CD4-positive, CD25-positive, alpha-beta regulatory T cell (primary cell): ENCODE measurements at places on chromosomes 11 and 22. TPM values are rescaled to one million over a fixed set of nuclear protein-coding genes. Genes with fewer than 3 reads are reported as not detected.

- H3K27me3 ChIP-seq, result peaks cover 6% of the 10 kb centered on the region
- H3K27ac ChIP-seq, result no peak overlapping the region
- H3K4me3 ChIP-seq, result no peak overlapping the region
- peaks cover 6% of the 10 kb centered on the region for H3K4me1 ChIP-seq
These were observed 1.4 kb upstream of the CELSR1 start for GRCh38 chr22:46538814-46539160.

DNA sequence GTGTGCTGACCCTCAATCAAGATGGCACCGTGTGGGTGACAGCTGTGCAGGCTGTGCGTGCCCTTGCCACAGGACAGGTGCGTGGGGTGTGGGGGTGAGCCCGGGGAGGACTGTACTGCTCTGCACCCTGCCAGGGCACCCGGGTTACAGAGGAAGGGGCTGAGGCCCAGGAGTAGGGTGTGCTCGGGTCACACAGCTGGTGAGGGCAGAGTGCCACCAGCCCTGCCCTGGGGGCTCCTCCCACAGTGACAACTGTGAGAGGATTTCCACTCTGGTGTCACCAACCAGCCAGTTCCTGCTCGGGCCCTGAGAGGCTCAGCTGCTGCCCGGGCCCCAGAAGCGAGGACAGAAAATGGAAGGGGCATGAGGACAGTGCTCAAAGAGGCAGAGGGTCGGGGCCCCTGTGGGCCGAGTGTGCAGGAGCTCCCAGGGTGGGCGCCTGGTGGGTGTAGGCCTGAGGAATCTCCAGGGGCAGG lies 20.5 kb downstream of the TRMU start:
- DNase-seq, result no peak
- H3K27ac ChIP-seq, result no peak overlapping the region
- H3K4me3 ChIP-seq, result no peak overlapping the region
- no peaks in the 10 kb centered on the region for H3K4me1 ChIP-seq

GRCh38 chr11:129610545-129610944 lies 205.1 kb upstream of the TMEM45B start:
- DNase-seq, result no peak
- no peaks in the 10 kb centered on the region for H3K36me3 ChIP-seq
- no peaks in the 10 kb centered on the region for H3K27me3 ChIP-seq
- no peak overlapping the region for H3K4me3 ChIP-seq
- no peak overlapping the region for H3K27ac ChIP-seq

The CSNK2A3 gene
- total RNA-seq, result not detected

DNA sequence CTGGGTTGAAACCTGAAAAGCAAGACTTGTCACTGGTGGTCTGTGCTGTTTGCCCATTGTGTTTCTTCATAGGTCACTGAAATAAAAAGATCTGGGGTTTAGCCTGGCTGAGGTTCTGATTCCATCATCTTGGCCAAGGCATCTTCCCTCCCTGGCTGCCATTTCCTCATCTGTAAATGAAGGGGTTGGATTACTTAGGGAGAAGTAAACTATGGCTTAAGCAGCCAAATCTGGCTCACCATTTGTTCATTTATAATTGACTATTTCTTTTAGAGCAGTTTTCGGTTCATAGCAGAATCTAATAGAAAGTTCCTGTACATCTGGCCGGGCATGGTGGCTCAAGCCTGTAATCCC lies 52.3 kb upstream of the YWHAH start:
- no peak for DNase-seq
- H3K4me1 ChIP-seq, result no peaks in the 10 kb centered on the region
- H3K36me3 ChIP-seq, result peaks cover 31% of the 10 kb centered on the region
- no peak overlapping the region for H3K4me3 ChIP-seq
- no peak overlapping the region for H3K27ac ChIP-seq

The CELSR1 gene
- total RNA-seq, result 0.76 TPM

DNA sequence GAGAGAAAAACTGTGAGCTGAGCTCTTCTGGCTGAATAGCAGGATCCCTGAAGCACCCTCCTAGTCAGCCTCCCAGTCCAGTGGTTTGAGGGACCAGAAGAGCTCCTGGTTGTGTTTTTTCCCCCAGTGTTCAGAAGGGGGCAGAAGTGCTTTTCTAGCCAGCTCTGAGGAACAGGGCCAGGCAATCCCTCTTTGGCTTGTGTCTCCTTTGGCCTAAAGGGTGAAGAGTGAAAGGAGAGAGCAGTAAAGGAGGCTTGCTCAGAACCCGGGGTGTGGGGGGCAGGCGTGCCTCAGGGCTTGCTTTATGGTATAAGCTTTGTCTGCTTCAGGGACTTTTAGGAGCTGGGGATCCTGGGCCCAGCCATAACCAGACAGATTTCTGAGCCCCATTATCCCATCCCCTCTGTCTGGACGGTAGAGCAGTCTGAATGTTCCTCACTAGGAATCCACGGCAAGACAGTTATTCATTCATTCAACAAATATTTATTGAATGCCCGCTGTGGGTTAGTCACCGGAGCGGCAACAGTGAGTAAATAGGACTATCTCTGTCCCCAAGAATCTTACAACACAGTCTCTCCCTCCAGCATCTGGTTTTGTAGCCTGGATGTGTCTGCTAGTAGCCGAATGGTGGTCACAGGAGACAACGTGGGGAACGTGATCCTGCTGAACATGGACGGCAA lies 14.5 kb downstream of the ACP2 start:
- H3K27me3 ChIP-seq, result no peaks in the 10 kb centered on the region
- DNase-seq, result no peak
- H3K27ac ChIP-seq, result no peak overlapping the region
- H3K4me1 ChIP-seq, result no peaks in the 10 kb centered on the region

The OR5B21 gene
- total RNA-seq, result not detected

DNA sequence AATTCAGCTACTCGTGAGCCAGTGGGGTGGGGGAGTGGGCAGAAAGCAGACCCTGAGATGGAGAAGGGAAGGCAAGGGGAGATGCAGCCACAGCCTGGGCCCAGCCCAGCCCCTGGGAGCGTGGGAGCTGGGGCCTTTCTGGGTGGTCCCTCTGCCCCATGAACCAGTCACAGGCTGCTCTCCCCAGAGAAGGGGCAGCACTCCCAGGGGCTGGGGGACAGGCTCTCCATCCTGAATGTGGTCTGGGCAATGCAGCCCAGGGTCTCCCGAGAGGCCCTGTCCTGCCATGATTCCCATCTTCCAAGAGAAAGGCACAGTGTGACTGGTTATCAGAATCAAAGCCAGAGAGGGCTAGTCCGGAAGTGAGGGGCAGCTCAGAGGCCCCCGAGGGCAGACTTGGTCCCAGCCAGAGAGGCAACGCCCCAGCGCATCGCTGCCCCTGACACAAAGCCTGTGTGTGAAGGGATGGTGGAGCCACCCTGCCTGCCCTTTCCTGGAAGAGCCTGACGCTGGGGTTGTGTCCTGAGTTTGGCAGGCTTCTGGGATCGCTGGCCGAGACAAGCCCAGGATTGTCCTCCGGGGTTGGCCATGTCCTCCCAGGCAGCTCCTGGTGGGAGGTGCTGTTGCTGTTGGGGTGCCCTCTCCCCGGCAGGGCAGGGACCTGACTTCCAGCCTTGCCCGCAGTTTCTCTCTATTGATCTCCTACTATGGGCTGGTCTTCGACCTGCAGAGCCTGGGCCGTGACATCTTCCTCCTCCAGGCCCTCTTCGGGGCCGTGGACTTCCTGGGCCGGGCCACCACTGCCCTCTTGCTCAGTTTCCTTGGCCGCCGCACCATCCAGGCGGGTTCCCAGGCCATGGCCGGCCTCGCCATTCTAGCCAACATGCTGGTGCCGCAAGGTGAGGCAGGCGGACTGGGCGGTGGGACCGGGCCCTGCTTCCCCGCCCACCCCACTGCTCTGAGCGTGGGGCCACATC lies 23.8 kb upstream of the SLC22A12 start:
- H3K4me3 ChIP-seq, result no peak overlapping the region
- H3K27ac ChIP-seq, result no peak overlapping the region
- no peaks in the 10 kb centered on the region for H3K27me3 ChIP-seq
- DNase-seq, result no peak

GRCh38 chr11:96696731-96697130 lies 306.9 kb downstream of the JRKL start:
- H3K36me3 ChIP-seq, result no peaks in the 10 kb centered on the region
- no peak overlapping the region for H3K4me3 ChIP-seq
- no peak for DNase-seq
- H3K27me3 ChIP-seq, result no peaks in the 10 kb centered on the region
- no peak overlapping the region for H3K27ac ChIP-seq

GRCh38 chr11:41309111-41309522 lies 150.3 kb downstream of the LRRC4C start:
- DNase-seq, result no peak
- H3K27ac ChIP-seq, result no peak overlapping the region
- H3K4me1 ChIP-seq, result no peaks in the 10 kb centered on the region
- H3K4me3 ChIP-seq, result no peak overlapping the region

The PLET1 gene
- not detected for total RNA-seq

DNA sequence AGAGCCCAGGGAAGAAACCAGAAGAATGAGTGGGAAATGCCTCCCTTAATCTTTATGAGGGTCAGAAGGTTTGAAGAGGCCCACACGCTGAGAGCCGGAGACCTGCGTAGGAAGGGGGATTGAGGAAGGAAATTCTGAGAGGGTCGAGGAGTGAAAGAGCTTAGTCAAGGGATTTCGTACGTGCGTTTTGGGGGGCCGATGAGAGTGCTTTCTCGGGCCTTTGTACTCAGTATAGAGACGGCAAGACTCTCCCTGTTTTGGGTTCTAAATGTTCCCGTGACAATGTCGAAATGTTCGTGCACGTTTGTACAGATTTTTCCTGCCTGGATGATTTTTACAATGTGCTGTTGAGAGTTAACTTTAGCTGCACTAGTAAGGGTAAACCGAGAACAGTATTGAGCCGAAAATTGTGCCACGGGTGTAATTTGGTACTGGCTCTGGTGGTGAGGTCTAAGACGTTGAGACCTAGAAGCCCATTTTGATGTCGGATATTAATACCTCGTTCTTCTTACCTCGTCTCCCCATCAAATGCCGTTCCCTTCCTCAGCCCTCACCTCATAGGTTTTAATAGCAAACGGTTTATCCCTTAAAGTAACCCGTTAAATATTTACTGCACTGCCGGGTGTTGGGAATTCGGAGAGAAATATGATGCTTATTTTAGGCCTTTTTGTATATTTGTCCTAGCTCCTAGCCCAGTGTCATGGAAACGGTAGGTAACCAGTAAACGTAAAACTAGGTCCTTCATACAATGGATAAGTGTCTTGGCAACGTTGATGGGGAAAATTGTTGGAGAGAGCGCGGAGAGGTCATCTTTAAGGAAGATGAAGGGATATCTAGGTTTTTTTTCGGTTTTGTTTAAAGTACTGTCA lies 734 bp downstream of the C11orf58 start:
- H3K36me3 ChIP-seq, result peaks cover 17% of the 10 kb centered on the region
- peak overlapping the region; percentile 96 for H3K4me3 ChIP-seq
- peak; percentile 40 for DNase-seq
- H3K4me1 ChIP-seq, result peaks cover 49% of the 10 kb centered on the region
- H3K27ac ChIP-seq, result peak overlapping the region; percentile 98

DNA sequence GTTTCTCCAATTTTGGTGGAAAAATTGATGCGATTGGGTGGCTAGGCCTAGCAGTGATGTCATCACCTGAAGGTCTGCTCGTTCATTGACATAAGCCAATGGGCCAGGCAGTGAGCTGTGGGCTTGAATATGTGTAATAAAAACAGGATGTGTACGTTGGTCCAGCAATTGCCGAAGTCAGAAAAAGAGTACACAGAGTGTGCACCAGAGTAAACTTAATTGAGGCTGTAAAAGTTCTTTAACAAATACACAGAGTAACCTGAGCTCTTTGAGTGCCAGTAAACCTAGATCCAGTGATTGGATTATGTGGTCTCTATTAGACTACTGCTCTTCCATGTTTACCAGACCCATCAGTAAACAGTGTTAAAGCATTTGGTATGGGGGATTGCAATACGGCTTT lies 13.0 kb upstream of the GLYATL1 start:
- H3K27me3 ChIP-seq, result peaks cover 9% of the 10 kb centered on the region
- H3K4me1 ChIP-seq, result no peaks in the 10 kb centered on the region
- H3K4me3 ChIP-seq, result no peak overlapping the region

DNA sequence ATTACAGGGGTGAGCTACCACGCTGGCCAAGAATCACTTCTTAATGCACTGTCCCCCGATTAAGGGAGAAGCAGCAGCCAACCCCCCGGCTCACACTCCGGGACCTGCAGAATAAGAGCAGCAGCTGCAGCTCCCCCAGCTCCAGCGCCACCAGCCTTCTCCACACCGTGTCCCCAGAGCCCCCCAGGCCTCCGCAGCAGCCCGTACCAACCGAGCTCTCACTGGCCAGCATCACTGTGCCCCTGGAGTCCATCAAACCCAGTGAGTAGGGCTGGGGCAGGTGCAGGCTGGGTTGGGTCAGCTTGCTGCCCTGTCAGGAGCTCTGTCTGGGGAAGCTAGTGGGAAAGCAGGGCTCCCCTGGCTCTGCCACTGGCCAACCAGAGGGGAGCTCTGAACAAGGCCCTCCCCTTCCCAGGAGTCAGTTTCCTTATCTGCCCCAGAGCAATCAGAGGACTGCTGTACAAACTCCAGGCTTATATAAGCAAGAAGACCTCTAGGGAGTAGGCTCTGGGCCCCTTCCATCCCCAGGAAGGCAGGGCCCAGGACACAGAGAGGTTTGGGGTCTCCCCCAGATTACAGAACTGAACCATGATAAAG lies 8.5 kb upstream of the SH3BP1 start:
- peaks cover 83% of the 10 kb centered on the region for H3K4me1 ChIP-seq
- DNase-seq, result no peak
- no peaks in the 10 kb centered on the region for H3K27me3 ChIP-seq
- no peaks in the 10 kb centered on the region for H3K36me3 ChIP-seq

- no peak overlapping the region for H3K27ac ChIP-seq
- H3K4me1 ChIP-seq, result peaks cover 10% of the 10 kb centered on the region
- H3K4me3 ChIP-seq, result no peak overlapping the region
- H3K36me3 ChIP-seq, result no peaks in the 10 kb centered on the region
These were observed 9.6 kb upstream of the MYH9 start for GRCh38 chr22:36397131-36398093.

GRCh38 chr22:47114813-47115517 lies 352.5 kb downstream of the TBC1D22A start:
- no peaks in the 10 kb centered on the region for H3K4me1 ChIP-seq
- no peak overlapping the region for H3K4me3 ChIP-seq
- H3K27ac ChIP-seq, result no peak overlapping the region
- DNase-seq, result no peak
- H3K36me3 ChIP-seq, result peaks cover 18% of the 10 kb centered on the region

DNA sequence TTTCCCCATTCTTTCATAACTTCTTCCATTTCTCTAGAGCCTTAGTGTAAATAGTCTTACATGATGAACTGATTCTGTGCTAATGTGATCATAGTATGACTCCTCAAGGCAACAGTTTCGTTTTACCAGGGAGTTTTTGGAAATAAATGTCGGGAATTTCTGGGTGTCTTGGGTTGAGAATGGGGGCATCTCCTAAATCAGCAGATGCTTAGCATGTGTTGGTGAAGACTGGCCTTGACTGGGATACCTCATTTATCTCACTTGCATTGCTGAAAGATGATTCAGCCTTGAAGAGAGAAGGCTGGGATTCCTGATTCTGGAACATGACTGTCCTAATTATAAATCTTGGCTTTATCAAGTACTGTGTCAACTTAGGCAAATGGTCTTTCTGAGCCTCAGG lies 115.7 kb upstream of the C11orf87 start:
- H3K36me3 ChIP-seq, result no peaks in the 10 kb centered on the region
- DNase-seq, result no peak
- no peaks in the 10 kb centered on the region for H3K4me1 ChIP-seq
